ENCODE measurements at places on chromosomes 1 and 21.
A peak's percentile ranks its signal among the peaks of the same experiment; 100 is the strongest.

GRCh38 chr1:5565281-5566125 is 426.7 kb downstream of the NPHP4 start:
- no peak for DNase-seq

DNA sequence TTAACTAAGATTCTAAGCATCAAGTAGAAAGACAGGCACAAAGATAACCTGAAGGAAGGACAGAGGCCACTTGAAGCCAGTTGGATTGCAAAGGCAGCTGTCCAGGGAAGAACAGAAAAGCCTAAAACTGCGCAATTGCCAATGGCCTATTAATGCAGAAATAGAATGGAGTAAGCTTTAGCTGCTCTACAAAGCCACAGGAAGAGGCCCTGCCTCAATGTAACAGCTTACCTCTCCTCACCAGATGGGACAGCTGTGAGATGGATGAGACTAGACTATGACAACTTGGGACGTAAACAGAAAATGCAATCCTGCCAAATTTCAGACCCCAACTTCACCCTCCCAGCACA is 176.5 kb downstream of the EIF4G3 start:
- DNase-seq: no peak

DNA sequence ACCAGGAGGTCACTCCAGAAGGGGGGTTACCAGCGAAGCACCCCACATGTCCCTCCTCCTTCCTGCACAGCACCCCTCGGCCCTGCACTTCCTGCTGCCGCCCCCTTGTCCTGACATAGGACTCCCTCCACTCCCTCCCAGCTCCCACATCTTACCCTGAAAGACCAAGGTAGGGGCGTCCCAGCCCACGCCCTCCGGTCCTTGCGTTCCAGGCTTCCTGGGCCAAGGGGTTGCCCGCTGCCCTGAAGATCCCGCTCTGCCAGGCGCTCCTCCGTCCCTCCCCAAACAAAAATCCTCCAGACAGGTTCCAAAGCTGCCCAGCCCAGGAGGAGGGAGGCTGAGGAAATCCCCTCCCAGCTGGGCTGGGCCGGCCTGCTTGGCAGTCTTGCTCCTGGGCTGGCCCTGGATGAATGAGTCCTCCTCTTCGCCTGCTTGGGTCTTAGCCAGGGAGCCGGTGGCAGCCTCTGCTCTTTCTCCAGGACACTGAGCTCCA is at the start of gene RHBDL2:
Gene RHBDL2 (minus strand): TSS at position 304 of the 493 bp plus-strand sequence. CDS start 22,618 bp downstream, outside the sequence.
- peak; percentile 22 for DNase-seq

DNA sequence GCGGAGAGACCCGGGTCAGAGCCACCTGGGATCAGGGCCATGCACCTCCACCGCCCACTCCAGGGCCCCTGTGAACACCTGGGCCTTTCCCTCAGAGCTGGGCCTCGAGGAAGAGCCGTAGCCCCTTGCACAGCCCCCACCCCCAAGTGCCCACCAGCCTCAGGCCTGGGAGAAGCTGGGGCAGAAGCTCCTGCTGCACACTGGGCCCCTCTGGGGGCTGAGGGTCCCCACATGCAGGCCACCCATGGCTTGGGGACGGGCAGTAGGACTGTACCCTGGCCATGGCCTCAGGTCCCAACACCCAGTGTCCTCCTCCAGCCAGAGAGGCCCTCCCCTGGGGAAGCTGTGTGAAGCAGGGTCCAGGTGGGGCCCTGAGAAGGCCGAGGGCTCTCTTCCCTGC is 6.5 kb downstream of the NOC2L start:
- DNase-seq: no peak

GRCh38 chr1:68010543-68010942 is 39.9 kb downstream of the DIRAS3 start:
- DNase-seq: no peak

DNA sequence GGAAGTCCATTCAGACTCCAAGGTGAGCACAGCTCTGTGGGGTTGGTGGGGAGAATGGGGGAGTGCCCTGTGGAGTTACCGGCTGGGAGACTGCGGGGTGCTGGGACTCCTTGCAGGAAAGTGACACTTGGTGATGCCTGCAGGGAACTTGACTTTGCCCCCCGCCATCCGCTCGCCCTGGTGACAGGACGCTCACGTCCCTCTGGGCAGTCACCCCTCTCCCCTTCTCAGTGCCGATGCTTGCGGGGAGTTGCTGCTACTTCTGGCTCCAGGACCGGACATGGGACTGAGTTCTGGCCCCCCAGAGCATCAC is 209.5 kb upstream of the C1orf174 start:
- no peak for DNase-seq

DNA sequence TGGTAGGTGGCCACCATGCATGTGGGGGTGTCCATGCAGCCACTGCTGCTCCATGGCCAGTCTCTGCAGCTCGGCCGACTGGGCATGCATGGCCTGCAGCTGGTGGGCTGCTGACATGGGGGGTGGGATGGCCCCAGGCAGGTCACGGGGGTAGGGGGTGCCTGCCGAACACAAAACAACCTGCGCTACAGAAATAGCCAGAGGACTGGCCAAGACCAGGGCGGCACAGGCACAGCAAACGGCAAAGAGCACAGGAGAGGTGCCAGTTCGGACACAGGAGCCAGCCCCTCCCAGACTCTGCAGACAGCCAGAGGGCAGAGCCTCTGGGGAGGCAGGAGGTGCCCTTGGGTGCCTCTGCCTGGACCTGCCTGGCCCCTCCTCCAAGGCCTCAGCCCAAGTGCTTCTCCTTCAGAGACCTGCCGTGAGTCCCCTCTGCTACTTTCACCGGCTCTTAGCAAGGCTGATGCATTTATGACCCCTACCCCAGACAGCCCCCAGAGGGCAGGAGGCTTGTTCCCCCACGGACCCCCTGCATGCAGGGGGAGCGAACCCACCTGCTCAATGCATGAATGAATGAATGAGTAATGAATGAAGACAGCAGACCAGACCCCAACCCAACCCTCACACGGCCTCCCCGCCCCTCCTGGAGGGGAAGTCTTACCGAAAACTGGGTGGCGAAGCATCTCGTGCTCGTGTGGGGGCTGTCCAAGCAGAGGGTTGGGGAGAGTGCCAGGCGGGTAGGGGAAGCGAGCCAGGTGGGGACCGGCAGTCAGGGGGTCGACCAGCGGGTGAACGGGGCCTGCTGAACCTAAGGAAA is 37.7 kb downstream of the SLC45A1 start:
- DNase-seq: no peak

GRCh38 chr1:58779059-58779754 is 4.6 kb downstream of the JUN start:
- peak; percentile 25 for DNase-seq

GRCh38 chr1:33424610-33425009 is 6.3 kb downstream of the PHC2 start:
- DNase-seq: no peak

- no peak for DNase-seq
Observed at GRCh38 chr1:230146709-230147108, 79.7 kb downstream of the GALNT2 start.

DNA sequence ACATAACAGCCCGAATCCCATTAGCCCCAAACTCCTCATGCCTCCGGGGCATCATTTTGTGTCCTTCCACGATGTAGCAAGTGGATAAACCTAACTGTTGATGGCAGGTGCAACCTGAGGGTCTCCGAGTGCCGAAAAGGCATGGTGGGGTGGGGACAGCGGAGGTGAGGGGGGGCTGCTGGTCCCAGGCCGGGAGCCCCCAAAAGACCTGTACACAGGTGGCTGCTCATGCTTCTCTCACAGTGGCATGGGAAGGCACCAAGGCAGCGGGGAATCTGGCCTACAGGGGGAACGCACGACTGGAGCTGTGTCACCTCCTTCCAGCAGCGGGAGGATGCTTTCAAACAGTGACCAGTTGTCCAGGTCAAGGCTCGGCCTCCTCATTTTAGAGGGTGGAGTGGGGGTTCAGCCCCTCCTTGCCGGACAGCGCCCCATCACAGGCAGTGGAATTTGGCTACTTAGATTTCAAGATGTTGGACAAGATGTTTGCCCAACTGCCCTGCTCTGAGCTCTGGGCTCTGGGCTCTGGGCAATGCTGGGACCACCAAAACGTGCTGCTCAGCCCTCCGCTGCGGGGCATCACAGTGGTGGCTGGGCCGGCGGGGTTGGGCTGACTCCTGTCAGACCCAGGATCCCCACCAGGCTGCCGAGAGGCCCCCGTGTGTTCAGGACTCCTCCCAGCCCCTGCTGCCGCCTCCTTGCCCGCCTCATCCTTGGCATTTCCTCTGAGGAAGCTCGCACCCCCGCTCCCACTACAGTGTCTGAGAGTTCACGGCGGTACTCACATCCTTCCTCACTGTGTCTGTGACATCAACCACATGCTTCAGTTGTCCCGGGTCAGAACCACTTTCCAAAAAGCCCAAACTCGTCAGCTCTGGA is 7.6 kb downstream of the DNMT3L start:
- no peak for DNase-seq
